ENCODE measurements at places on chromosomes 16 and 17.

DNA sequence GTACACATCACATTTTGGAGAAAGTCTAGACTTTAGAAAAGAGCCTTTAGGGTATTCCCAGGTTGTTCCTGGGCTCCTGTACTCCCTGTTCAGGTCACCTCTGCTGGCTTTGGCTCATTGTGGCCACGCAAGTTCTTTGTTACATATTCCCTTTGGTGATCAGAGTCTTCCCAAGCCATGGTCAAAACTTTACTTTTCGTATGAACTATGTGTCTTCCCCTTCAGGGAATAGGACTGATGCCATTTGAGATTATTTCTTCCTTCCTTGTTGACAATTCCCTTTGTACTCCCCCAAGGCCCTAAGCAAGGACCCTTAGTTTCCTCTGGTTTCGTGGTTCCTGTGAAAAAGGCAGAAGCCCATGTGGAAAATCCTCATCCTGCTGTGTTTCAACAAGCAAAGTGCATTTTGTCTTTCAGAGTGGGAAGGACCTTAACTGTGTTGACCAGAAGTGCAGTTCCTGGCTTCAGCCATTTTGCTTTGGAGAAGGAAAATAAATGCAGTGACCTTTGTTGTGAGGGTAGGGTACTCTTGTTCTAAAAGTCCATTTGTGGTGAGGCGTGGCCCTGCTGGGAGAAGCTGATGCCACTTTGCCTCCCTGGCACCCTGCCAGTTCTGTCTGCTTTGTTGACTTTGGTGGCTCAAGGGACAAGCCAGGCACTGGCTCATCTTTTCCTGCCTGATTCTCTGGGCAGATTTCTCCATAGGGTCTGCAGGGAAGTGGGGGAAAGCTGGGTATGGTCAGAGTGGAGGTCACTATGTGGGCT, 55.1 kb downstream of the ZNRF1 start:
- no peak for DNase-seq

GRCh38 chr17:68511671-68512246, 471 bp upstream of the PRKAR1A start:
- peak; percentile 42 for DNase-seq

DNA sequence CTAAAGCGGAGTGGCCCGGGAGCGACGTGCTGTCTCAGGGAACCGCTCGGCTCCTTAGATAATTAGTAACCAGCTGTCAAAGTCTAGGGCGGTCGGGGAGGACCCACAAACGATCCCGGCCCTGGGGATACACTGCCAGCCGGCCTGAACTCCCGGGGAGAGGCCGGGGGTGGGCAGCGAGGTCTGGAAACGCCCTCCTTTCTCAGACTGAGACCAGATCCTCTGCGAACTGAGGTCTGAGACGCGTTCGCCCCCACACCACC, 1.3 kb downstream of the HNF1B start:
- no peak for DNase-seq

GRCh38 chr16:27259710-27260109, 8.9 kb downstream of the NSMCE1 start:
- DNase-seq = no peak

GRCh38 chr17:78774956-78775571, 7.0 kb downstream of the CYTH1 start:
- no peak for DNase-seq

GRCh38 chr16:55661941-55662643, 6.3 kb downstream of the SLC6A2 start:
- no peak for DNase-seq

GRCh38 chr16:67605641-67606040, 39.3 kb upstream of the CARMIL2 start:
- DNase-seq = no peak

Data from Panc1 (cell line).